ENCODE measurements at places on chromosomes 6 and 20.

DNA sequence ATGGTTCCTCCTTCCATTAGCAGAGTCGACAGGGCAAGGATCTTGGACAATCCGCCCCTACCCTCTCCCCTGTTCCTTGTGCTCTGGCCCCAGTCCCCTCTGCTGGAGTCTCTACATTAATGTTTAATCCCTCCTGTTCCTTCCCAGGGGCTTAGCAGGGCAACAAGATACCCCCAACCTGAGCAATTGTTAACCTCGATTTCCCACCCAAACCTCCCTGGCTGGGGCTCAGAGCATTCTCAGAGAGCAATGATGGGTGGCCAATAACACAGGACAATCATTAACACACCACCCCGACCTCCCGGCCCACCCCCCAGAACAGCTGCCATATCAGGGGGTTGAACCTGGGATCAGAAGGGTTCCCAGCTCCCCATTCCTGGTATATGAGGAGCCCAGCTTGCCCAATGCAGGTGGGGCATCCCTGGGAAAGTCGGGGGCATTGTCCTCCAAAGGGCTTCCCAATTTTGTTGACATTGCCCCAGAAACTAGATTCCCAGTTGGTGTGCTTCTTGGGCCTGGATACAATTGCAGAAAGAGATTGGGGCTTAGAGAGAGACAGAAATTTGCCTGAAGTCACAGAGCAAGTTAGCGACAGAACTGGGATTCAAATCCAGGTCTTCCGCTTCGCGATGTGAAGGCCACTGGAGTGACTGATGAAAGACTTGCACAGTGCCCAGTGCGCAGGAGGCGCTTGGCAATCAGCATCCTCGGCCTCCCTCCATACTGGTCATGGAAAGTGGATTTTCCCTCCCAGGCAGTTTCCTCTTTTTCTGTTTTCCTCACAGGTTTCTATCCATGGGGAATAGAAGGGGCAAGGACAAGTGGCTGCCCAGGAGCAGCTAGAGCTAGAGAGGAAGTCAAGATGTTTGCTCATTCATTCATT lies 59.6 kb upstream of the TTPAL start:
- DNase-seq, result no peak

DNA sequence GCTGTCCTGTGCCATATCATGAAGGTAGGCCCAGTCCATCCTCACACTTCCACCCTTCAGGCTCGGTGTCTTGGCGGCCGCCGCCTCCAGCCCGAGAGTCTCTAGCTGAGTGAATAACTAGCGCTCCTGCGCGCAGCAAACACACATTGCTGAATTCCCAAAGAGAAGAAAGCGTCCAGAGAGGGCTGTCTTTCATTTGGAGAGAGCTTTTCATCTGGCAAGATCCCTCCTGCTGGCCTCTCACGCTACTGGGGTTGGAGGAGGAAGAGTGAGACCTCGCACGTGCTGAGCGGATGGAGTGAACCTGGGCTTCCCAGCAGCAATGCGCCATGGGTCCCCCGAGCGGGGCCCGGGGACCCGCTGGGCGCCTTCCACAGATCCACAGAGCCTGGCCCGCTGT lies 73.2 kb downstream of the NCR2 start:
- DNase-seq, result no peak

DNA sequence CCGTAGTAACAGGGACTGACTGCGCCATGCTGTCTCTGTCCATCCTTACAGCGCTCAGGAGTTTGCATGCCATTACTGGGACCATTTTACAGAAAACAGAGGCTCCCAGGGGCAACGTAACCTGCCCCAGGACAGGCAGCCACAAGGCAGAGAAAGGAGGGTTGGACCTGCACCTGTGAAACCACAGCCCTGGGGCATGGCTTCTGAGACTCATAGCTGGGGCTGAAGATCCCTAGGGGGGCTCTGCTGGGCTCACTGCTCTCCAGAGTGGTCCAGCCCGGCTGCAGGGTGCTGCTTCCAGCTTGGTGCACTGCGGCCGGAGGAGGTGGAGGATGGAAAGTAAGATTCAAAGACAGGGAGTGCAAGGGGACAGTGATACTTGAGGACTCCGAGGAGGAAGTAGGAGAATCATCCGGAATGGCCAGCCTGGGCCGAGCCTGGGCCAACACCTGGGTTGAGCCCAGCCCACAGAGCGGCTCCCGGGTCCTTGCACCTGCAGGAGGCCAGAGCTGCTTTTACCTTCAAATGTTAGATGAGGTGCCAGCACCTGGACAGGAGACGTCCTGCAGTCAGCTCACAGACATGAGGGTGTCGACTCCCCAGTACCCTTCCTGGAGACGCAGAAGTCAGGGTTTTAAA lies 183.2 kb downstream of the CDH4 start:
- DNase-seq, result no peak

DNA sequence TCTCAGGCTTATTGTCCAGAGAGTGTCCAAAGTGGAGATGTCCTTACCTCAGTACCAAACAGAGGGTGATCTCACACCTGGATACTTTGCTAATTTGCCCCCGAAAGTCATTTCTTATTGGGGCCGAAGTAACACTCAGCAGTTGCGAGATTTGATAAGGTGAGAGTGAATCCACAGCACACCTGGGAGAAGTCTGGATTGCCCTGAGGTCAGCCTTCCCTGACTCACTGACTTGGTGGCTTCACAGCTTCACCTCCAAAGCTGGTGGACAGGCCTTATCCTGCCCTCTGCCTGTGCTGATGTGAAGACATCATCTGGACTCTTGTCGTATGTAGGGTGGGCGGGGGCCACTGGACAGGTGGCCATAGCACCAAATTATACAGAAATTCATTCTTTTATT lies 101.9 kb upstream of the ARMC2 start:
- DNase-seq, result no peak

GRCh38 chr6:170205126-170205525 lies 85.8 kb downstream of the DLL1 start:
- no peak for DNase-seq

DNA sequence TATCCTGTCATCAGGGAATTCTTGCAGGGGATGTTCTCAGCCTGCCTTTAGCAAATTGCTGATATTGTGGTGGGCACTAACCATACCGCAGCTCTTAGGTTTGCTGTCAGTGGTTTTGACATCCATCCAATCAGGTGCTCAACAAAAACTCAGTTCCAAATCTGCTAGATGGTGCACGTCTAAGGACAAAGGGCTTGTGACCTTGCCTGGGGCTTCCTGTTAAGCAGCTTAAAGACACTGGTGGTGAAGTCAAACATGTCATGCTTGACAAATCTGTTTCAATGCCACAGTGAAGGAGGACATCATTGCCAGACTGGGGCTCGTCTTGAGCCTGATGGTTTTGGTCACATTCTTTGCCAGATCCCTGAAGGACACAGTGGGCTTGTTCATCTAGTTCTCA lies 179.8 kb upstream of the NOX3 start:
- no peak for DNase-seq

DNA sequence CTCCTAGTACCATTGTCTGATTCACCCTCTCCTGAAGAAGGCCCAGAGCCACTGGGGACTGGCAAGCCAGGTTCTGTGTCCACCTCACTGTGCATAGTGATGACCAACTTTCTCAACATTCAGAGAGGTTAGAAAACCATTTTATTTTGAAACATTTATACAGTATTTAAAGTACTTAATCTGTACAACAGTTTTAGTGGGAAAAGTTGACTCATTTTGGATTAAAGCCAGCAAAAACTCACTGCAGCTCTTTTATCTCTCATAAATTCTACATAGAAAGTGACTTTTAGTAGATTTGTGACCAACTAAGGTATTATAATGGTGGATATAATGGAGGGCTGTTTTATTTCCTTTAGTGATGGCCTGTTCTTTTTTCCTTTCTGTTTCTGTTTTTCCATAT lies 9.7 kb downstream of the TULP4 start:
- DNase-seq, result no peak

- no peak for DNase-seq
Measured at GRCh38 chr20:6178537-6178936, 55.7 kb upstream of the FERMT1 start.

DNA sequence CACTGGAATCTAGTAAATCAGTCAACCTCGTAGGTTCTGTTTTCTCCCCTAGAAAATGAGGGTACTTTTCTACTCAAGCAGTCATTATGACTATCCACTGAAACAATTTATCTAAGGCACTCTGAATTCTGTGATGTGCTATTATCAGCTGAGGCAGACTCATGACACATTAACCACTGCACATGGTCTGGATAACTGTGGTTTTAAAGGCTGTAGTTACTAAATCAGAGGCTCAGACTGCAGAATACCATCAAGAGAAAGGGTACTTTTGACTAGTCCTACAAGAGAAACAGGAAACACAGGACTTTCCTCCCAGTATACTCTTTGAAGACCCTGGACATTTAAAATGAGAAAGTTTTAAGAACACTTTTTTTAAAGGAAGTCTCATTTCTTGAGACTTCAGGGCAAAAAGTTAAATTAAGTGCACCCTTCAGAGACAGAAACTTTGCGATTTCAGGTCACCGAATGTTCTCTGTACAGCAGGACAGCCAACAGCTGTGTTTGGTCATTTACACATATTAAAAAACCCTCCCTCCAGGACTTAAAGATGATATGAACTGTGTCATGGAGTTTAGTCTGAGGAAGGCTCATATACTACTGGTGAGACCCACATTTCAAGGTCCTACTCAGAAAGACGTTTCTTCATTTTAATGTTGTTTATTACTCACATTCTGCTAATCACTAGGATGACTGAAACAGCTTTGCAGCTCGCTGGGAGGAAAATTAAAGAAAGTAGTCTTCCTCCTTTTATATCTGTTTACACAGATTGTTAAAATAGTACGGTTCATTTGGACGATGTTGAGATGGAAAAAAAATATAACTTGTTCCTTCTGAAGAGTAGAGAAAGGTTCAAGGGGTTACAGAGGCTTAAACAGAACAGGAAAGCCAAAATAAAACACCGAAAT lies 19.9 kb downstream of the ATXN1 start:
- no peak for DNase-seq

DNA sequence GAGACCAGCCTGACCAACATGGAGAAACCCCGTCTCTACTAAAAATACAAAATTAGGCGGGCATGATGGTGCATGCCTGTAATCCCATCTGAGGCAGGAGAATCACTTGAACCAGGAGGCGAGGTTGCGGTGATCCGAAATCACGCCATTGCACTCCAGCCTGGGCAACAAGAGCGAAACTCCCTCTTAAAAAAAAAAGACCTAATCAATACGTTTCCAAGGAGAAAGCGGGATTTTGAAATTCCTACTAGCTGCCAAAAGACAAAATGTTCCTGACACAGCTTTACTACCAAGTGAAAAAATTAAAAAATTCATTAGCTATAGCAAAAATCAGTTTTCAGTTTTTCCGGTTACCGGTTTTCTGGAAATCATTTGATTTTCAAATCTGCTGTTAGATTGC lies 129.3 kb downstream of the SCAF8 start:
- DNase-seq, result no peak

DNA sequence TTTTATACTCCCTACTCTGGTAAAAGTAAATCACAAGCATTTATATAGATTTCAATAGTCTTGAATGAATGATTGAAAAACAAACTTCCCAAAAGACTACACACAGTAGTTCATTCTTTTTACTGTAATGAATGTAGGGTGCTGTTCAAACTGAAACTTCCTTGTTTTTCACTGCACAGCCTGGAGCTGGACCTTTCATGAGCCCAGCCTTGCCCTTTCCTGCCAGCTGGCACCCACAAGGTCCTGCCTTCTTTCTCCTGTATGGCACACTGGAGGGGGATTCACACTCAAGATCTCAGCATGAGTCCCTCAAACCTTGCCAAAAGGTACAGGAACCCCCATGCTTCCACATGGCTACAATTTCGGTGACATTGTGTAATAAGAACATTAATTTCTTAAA lies 50.9 kb downstream of the COL12A1 start:
- DNase-seq, result no peak

DNA sequence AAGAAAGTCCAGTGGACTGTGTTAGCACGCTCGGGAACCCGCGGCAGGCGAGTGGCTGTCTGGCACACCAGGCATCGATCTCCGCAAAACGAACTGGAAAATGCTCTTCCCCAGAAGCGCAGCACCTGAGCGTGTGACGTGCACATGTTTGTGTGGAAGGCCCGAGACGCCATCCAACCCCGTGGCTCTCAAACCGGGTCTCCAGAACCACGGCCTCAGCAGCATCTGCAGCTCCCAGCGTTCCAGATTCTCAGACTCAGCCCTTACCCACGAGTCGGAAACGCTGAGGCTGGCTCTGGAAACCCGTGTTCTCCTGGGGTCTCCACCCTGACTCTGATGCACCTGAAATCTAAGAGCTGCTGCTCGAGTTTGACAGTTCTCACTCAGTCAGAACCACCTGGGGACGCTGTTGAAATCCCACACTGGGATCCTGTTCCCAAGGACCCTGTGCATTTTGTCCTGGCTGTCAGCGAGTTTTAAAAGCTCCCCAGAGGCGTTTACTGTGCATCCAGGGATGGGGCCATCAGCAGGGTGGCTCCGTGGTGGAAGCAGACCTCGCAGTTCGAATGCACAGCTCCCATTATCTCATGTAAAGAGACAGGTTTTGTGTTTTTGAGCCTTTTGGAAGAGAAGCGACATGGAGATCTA lies 69.0 kb downstream of the DLL1 start:
- DNase-seq, result no peak

DNA sequence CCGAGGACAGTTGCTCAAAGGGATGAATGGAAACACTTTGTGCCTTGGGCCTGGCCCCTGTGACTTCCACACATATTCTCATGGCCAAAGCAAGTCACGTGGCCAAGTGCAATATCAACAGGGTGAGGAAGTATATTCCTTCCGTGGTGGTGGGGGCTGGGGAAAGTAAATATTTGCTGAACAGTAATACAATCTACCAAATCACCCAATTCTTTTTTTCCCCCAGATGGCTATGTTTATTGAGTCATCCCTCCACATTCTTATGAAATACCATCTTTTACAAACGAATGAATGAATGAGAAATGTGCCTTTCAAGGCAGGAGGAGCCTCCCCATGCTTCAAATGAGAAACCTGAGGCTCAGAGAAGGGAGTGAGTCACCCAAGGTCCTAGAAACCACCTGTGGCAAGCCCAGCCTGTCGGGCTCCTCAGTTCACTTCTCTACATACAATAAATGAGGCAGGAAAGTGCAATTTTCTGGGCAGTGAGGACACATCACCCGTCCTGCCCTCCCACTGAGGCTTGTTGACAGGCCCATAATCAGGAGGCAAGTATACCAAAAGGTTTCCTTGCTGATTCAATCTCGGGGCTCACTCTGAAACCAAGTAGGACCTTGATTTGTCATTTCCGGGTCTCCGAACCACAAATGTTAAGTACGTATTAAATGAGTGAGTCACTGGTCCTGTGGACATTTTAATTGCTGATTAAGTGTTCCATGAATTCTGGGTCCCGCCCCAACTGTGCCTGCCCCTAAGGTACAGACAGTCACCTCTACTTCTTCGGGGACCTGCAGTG lies 25.3 kb upstream of the TOP1 start:
- DNase-seq, result peak; percentile 55

Data from activated T-cell treated with anti-CD3 and anti-CD28 coated beads for 24 hours (primary cell).